ENCODE measurements at places on chromosomes 4 and X.

DNA sequence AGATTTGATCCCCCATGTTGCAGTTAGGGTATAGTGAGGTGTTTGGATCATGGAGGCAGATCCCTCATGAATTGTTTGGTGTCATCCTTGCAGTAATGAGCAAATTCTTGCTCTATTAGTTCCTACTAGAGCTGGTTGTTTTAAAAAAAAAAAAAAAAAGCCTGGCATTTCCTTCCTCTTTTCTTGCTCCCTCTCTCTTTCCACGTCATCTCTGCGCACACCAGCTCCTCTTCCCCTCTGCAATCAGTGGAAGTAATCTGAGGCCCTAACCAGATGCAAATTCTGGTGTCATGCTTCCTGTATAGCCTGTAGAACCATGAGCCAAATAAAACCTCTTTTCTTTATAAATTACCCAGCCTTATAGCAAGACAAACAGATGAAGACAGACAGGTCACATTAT lies 24.5 kb downstream of the WDR17 start:
- no peak for DNase-seq

- DNase-seq, result no peak
Observed at GRCh38 chr4:26257850-26258249, 63.0 kb upstream of the RBPJ start.

DNA sequence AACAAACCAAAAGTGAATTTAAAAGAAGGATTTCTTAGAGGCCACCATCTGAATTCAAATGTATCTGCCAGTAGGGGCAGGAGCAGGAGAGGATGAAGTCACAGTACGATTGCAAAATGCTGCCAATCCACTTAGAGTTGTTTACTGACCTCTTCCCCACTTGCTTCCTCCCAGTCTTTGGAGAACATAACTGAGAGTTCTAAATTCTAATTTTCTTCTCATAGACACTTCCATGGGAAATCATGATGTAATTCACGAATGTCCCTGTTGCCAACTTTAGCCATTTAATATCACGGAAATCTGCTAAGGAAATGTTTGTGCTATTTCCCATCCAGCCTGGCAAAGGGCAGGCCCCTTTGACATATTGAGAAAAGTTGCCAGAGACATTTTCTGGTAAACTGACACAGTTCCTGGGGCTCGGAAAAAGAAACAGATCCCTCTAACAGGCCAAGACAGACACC lies 33.6 kb upstream of the NOCT start:
- DNase-seq, result peak; percentile 18

- peak; percentile 75 for DNase-seq
Observed at GRCh38 chrX:9327747-9328145, 137.1 kb upstream of the TBL1X start.

DNA sequence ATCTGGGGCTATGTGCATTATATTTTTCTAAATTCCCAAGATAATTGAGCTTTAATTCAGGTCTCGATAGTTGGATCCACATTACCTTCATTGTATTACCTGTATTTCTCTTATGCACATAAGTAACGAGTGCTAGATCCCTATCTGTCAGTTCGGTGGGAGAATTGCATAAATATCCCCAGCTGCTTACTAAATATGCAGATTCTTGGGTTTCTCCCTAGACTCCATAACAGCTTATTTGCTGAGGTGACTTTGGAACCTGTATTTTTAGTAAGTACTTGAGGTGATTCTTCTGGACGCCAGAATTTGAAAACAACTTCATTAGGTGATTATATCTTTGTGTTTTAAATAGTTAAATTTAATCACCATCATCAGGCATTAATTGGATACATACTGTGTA lies 15.0 kb downstream of the UGT8 start:
- DNase-seq, result no peak

DNA sequence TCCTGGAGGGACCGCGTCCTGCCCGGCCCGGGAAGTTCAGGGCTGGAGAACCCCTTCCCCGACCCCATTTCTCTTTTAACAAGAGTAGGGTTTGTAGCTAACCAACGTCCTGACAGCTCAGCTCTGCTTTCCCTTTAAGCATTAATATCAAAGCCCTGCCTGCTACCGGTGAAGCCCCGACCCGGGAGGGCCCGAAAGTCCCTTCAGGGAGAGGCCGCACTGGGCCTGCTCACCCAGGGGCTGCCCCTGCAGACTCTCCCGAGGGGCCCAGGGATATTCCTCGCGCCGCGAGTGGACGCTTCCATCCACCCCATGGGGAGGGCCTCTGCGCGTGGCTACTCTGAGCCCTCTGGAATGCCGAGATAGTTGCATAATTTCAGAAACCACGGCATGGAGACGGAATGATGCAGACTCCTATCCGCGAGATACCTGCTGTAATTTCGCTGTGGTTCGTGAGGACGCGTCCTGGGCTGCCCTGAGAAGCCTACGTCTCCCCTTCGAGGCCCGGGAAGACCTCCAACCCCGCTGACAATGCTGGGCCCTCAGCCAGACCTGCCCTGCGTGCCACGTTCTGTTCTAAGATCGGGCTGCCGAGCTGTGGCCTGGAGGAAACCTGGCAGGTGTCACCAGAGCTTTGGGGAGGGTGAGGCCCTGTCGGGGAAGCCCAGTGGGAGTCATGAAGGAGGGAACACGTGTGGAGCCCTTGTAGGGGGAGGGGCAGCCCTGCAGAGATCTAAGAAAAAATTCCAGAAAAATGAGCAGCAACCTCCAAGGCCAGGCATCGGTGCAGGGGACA lies 999 bp upstream of the CTBP1 start:
- DNase-seq, result no peak

All from GM04503 (cell line).